ENCODE measurements at places on chromosomes 7 and 10. TPM values are rescaled to one million over a fixed set of nuclear protein-coding genes. Genes with fewer than 3 reads are reported as not detected.

The ABCB4 gene
- polyA plus RNA-seq = 0.53 TPM

DNA sequence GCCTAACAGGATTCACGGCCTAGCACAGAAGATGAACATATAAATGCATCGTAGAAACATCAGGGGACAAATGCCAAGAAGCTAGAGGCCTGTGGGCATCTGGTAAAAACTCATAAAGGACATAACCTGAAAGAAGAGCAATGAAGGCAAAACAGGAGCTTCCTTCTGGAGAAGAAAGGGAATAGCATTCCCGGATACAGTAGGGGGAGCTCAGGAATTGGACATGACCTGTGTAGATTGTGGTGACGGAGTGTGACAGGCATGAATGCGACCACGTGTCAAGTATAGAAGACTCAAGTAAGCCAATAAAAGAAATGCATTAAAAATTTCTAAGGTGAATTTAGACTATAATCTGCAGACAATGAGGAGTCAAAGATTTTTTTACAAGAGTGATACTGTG, 270.1 kb downstream of the AGMO start:
- H3K4me3 ChIP-seq = no peak overlapping the region
- no peaks in the 10 kb centered on the region for H3K27me3 ChIP-seq
- H3K36me3 ChIP-seq = no peaks in the 10 kb centered on the region
- H3K27ac ChIP-seq = no peak overlapping the region
- DNase-seq = no peak

DNA sequence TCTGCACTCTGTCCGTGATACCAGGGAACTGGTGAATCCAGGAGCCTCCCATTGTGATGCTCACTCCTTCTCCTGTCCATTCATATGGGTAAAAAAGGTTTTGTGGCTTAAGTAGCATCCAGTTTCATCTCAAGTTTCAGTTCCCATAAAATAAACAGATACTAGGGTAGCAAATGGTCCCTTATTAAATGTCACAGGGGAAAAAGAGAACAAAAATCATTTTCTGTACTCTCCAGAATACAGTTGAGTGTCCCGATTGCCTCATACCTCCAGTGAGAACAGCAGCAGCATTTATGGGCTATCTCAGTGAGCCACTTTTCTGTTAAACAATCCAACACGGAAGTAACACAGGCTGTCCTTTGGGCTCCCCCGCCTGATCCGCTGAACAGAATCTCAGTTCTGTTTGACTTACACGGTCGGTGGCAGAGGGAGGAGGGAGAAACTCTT, 179.6 kb downstream of the CELF2 start:
- H3K27me3 ChIP-seq = peaks cover 13% of the 10 kb centered on the region
- peak overlapping the region; percentile 81 for H3K4me3 ChIP-seq

- H3K27me3 ChIP-seq = peaks cover 9% of the 10 kb centered on the region
- no peaks in the 10 kb centered on the region for H3K36me3 ChIP-seq
- H3K4me1 ChIP-seq = no peaks in the 10 kb centered on the region
Measured at GRCh38 chr7:47537716-47538675, 43.9 kb downstream of the TNS3 start.

DNA sequence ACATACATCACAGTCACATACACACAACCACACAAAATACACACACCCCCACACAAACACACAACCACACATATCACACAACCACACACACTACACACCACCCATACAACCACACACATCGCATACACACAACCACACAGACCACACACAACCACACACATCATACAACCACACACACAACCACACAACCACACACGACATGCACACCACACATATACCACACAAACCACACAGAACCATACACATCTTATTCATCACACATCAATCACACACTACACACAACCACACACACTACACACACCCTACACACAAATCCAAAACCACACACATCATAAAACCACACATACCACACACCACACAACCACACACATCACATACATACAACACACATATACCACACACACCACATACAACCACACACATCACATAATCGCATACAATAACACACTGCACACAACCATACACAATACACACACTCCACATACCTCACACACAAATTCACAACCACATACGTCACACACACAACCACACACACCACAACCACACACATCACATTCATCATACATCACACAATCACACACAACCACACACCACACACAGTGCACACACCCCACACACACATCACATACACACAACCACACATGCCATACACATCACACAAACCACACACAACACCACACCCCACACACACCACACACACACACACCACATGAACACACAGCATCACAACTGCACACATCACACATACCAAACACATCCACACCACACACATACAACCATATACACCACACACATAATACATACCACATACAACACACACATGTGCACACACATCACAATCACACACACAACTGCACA, 30.4 kb downstream of the GPRIN2 start:
- no peaks in the 10 kb centered on the region for H3K27me3 ChIP-seq
- H3K27ac ChIP-seq = no peak overlapping the region
- H3K4me1 ChIP-seq = no peaks in the 10 kb centered on the region

DNA sequence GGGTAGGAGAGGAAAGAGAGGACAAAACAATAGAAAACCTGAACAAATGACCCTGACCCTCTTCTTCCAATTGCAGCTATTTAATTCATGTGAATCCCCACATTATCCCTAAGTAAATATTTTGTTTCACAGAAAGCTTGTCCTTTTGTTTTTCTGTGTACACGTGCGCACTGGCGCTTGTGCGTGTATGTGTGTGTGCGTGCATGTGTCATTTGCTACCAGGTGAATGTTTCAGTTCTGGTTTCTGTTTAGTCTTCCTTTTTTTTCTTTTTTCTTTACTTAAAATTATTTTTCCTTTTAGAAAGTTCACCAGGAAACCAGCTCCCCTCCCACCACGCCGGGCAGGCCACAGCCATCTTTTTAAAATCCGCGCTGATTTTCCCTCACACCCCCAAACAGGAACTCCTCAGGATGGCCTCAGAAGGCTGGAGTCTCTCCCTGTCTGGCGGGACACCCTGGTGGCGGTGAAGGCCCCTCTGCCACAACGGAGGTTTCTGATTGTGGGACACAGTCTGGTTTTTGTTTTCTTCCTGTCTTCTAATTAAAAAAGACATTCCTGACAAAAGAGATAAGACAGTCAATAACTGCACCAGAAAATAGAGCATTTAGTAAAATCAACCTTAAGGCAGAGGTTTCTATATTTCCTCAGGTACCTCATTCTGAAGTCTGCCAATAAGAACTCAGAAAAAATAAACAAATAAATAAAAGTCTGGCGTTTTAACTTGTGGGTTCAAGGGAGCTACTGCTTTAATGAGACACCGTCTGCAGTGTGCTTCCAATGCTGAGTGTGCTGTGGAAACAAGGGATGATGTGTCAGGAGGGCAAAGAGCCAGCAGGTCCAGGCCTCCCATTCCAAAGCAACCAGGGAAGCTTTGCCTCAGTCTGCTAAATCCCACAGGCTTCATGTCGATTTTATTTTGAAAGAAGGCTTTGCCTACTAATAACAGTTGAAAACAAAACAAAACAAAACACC, 17.4 kb downstream of the IRF5 start:
- H3K27me3 ChIP-seq = no peaks in the 10 kb centered on the region
- DNase-seq = no peak
- no peaks in the 10 kb centered on the region for H3K4me1 ChIP-seq
- no peak overlapping the region for H3K4me3 ChIP-seq

GRCh38 chr10:74912682-74913081, 86.3 kb downstream of the KAT6B start:
- peak overlapping the region; percentile 36 for H3K27ac ChIP-seq
- DNase-seq = no peak
- H3K27me3 ChIP-seq = no peaks in the 10 kb centered on the region
- no peaks in the 10 kb centered on the region for H3K36me3 ChIP-seq

DNA sequence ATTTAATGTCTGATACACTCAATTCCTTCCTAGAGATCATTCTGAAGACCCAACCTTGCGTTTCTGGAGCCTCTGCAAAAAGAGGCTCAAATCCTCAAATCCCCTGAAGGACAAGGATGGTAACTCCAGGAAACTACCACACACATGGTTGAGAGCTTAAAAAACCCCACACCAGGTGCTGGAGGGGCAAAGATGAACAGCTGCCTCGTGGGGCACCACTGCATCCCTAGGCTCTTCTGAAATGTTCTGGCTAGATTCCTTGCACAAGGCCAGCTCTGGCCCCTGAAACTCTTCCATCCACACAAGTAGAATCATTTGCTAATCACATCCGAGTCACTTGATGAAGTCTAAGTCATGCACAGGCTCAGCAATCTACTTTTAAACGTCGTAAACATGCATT, 286.6 kb downstream of the ELMO1 start:
- DNase-seq = no peak
- no peak overlapping the region for H3K4me3 ChIP-seq
- no peaks in the 10 kb centered on the region for H3K4me1 ChIP-seq
- H3K36me3 ChIP-seq = peaks cover 4% of the 10 kb centered on the region

DNA sequence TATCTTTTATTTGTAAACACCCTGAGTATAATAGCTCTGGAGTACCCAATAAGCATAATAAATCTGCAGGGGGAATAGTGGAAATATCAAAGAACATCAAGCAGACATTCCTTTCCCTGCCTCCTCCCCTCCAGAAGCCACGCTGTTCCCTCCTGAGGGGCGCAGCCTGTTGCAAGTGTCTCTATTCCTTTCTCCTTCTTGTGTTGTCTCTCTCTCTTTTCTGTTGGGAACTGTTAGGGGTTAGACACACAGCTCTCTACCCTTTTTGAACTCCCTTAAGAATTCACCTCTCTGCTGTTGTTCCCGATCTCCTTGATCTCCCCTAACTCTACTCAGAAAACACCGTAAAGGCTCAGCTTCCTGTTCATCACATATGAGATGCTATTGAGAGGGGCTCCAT, 178.0 kb upstream of the FZD1 start:
- no peaks in the 10 kb centered on the region for H3K36me3 ChIP-seq
- H3K4me1 ChIP-seq = no peaks in the 10 kb centered on the region
- H3K27ac ChIP-seq = no peak overlapping the region
- no peak for DNase-seq

GRCh38 chr10:76172020-76172419, 740.6 kb downstream of the LRMDA start:
- H3K36me3 ChIP-seq = no peaks in the 10 kb centered on the region
- no peak for DNase-seq
- H3K27ac ChIP-seq = no peak overlapping the region
- H3K27me3 ChIP-seq = peaks cover 2% of the 10 kb centered on the region
- no peaks in the 10 kb centered on the region for H3K4me1 ChIP-seq

The SEC31B gene
- polyA plus RNA-seq = 0.18 TPM

GRCh38 chr10:62063795-62064472, 162.4 kb downstream of the ARID5B start:
- H3K36me3 ChIP-seq = peaks cover 12% of the 10 kb centered on the region
- no peak overlapping the region for H3K4me3 ChIP-seq
- H3K27me3 ChIP-seq = no peaks in the 10 kb centered on the region
- DNase-seq = no peak
- H3K27ac ChIP-seq = no peak overlapping the region

- H3K36me3 ChIP-seq = no peaks in the 10 kb centered on the region
- peaks cover 5% of the 10 kb centered on the region for H3K27me3 ChIP-seq
- no peak for DNase-seq
- H3K4me3 ChIP-seq = no peak overlapping the region
- no peak overlapping the region for H3K27ac ChIP-seq
Measured at GRCh38 chr10:47145290-47145934, 154.6 kb upstream of the GDF10 start.

DNA sequence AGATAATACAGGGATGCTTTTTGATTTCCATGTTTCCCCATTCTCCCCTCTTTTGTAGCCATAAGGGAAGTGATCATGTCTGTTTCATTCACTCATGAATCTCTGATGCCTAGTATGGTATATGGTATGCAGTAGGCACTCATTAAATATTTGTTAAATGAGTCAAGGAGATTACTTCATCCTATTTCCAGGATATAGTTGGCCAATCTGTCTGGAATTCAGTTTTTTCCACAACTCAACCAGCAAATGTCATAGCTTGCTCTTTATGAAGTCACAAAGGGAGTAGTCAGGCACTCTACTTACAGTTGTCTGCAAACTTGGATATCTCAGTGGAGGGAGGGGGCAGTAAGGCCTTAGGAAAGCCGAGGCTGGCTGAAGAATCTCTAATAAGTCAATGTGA, 853.6 kb downstream of the LRMDA start:
- H3K4me3 ChIP-seq = no peak overlapping the region
- no peaks in the 10 kb centered on the region for H3K4me1 ChIP-seq
- no peaks in the 10 kb centered on the region for H3K27me3 ChIP-seq
- H3K27ac ChIP-seq = no peak overlapping the region
- no peaks in the 10 kb centered on the region for H3K36me3 ChIP-seq

- H3K36me3 ChIP-seq = no peaks in the 10 kb centered on the region
- no peak for DNase-seq
- no peak overlapping the region for H3K4me3 ChIP-seq
- peaks cover 16% of the 10 kb centered on the region for H3K4me1 ChIP-seq
Measured at GRCh38 chr7:157922576-157922975, 585.8 kb downstream of the DNAJB6 start.

- H3K4me3 ChIP-seq = no peak overlapping the region
- no peaks in the 10 kb centered on the region for H3K36me3 ChIP-seq
- peaks cover 2% of the 10 kb centered on the region for H3K27me3 ChIP-seq
- DNase-seq = no peak
Measured at GRCh38 chr10:70984986-70985722, 96.8 kb upstream of the PCBD1 start.

- H3K4me3 ChIP-seq = no peak overlapping the region
- no peak for DNase-seq
- H3K27me3 ChIP-seq = no peaks in the 10 kb centered on the region
- H3K36me3 ChIP-seq = peaks cover 13% of the 10 kb centered on the region
Measured at GRCh38 chr7:92626281-92626809, 36.2 kb upstream of the FAM133B start.

DNA sequence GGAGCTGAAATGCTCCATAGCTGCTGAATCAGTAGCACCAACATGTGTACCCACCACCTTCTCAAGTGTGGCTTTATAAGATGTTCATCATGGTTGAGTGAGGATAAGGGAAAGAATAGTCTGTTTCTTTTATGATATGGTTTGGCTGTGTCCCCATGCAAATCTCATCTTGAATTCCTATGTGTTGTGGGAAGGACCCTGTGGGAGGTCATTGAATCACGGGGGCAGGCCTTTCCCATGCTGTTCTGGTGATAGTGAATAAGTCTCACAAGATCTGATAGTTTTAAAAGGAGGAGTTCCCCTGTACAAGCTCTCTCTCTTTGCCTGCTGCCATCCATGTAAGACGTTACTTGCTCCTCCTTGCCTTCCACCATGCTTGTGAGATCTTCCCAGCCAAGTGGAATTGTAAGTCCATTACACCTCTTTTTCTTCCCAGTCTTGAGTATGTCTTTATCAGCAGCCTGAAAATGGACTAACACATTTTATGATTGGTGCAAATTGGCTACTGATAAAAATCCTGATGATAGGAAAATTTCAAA, 799.9 kb downstream of the TNS3 start:
- H3K27me3 ChIP-seq = no peaks in the 10 kb centered on the region
- DNase-seq = no peak
- no peaks in the 10 kb centered on the region for H3K36me3 ChIP-seq
- H3K4me3 ChIP-seq = no peak overlapping the region

GRCh38 chr7:50264908-50265307, 39.6 kb upstream of the IKZF1 start:
- peaks cover 100% of the 10 kb centered on the region for H3K4me1 ChIP-seq
- DNase-seq = peak; percentile 28
- H3K27me3 ChIP-seq = peaks cover 6% of the 10 kb centered on the region
- H3K36me3 ChIP-seq = no peaks in the 10 kb centered on the region
